ENCODE measurements at places on chromosomes 2 and 18. TPM values are rescaled to one million over a fixed set of nuclear protein-coding genes. Genes with fewer than 3 reads are reported as not detected.

The KLHL14 gene
- total RNA-seq, result not detected

The SLC4A3 gene
- total RNA-seq, result not detected

The FZD7 gene
- total RNA-seq, result 0.08 TPM

The RNF144A gene
- total RNA-seq, result 87.0 TPM

The CGREF1 gene
- total RNA-seq, result 0.61 TPM

The SERPINB3 gene
- not detected for total RNA-seq

The CRYGD gene
- not detected for total RNA-seq

The PLB1 gene
- 1.4 TPM for total RNA-seq

The STAM2 gene
- total RNA-seq, result 17.5 TPM

GRCh38 chr18:13436576-13436975 is 218.0 kb downstream of the LDLRAD4 start:
- peak; percentile 37 for DNase-seq
- H3K36me3 ChIP-seq, result no peaks in the 10 kb centered on the region
- H3K27ac ChIP-seq, result peak overlapping the region; percentile 93
- H3K4me1 ChIP-seq, result peaks cover 51% of the 10 kb centered on the region
- H3K4me3 ChIP-seq, result peak overlapping the region; percentile 34

DNA sequence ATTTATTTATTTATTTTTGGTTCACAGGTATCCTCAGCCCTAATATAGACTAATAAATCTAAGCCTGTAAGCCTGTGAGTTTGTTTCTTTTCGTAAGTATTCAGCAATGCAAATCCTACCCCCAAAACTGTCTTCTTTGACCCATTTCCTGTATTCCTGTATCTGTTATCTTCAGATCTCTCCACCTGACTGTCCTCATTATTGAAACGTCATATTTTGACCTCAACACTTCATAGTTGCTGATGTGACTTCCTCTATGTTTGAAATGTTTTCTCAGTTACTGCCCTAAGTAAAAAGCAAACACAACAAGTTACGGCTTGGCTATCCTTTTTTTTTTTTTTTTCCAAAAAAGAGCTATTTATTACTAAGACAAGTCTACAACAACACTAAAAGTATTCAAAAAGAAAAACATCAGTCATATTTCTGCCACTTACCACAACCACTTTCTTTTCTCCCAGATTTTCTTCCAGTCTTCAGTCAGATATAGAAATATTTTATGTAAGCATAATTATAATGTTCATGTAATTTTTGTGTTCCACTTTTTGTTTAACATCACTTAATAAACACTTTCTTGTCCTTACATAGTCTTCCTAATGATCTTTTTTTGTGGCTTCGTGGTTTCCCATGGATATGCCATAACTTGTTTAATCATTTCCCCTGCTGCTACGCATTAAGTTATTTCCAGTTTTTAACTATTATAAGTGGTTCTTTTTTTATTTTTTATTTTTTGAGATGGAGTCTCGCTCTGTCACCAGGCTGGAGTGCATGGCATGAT is 45.0 kb upstream of the EML4 start:
- peak overlapping the region; percentile 77 for H3K27ac ChIP-seq
- no peaks in the 10 kb centered on the region for H3K27me3 ChIP-seq
- peaks cover 62% of the 10 kb centered on the region for H3K4me1 ChIP-seq
- H3K36me3 ChIP-seq, result peaks cover 21% of the 10 kb centered on the region

DNA sequence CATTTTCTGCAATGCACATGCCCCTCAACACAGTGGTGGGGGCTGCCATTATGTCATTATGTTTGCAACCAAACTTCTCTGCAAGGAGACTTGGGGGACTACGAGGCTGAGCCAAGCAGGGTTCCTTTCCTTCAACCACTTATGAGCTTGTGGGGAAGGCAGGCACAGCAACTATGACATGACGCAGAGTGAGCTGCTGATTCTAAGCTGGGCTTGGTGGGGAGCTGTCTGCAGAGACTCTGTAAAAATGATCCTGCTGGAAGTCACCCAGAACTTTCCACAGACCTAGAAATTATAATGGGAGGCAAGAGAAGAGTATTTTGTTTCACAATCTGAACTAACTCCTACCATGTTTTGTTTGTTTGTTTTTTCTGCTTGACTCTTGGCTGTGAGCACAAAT is 55.6 kb downstream of the INPP5D start:
- peaks cover 47% of the 10 kb centered on the region for H3K36me3 ChIP-seq
- peaks cover 58% of the 10 kb centered on the region for H3K4me1 ChIP-seq
- H3K27me3 ChIP-seq, result no peaks in the 10 kb centered on the region

GRCh38 chr18:13895505-13896033 is 19.8 kb downstream of the MC2R start:
- H3K27ac ChIP-seq, result no peak overlapping the region
- DNase-seq, result no peak
- peaks cover 7% of the 10 kb centered on the region for H3K27me3 ChIP-seq
- H3K4me1 ChIP-seq, result no peaks in the 10 kb centered on the region

- H3K4me3 ChIP-seq, result no peak overlapping the region
- H3K36me3 ChIP-seq, result no peaks in the 10 kb centered on the region
- H3K4me1 ChIP-seq, result no peaks in the 10 kb centered on the region
- no peaks in the 10 kb centered on the region for H3K27me3 ChIP-seq
These were observed 535.2 kb downstream of the METTL4 start for GRCh38 chr18:2036086-2036485.

DNA sequence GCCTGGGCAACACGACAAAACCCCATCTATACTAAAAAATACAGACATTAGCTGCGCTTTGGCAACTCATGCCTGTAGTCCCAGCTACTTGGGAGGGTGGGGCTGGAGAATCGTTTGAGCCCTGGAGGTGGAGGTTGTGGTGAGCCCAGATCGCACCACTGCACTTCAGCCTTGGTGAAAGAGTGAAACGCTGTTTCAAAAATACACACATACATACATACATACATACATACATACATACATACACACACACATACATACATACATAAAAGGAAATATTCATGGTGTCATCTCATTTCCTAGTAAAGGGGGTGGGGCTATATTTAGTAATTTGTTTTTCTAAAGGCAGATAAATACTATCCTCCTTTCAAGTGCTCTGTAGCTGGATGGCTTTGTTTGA is 205.1 kb downstream of the PARD3B start:
- no peaks in the 10 kb centered on the region for H3K27me3 ChIP-seq
- H3K36me3 ChIP-seq, result no peaks in the 10 kb centered on the region

- H3K36me3 ChIP-seq, result no peaks in the 10 kb centered on the region
- H3K4me3 ChIP-seq, result no peak overlapping the region
- DNase-seq, result no peak
- H3K4me1 ChIP-seq, result no peaks in the 10 kb centered on the region
- no peak overlapping the region for H3K27ac ChIP-seq
These were observed 121.9 kb downstream of the PAX3 start for GRCh38 chr2:222176890-222177289.

GRCh38 chr2:100390001-100390940 is 27.2 kb downstream of the CHST10 start:
- H3K4me1 ChIP-seq, result no peaks in the 10 kb centered on the region
- H3K27ac ChIP-seq, result no peak overlapping the region
- DNase-seq, result no peak
- H3K36me3 ChIP-seq, result no peaks in the 10 kb centered on the region
- H3K27me3 ChIP-seq, result no peaks in the 10 kb centered on the region
- no peak overlapping the region for H3K4me3 ChIP-seq

DNA sequence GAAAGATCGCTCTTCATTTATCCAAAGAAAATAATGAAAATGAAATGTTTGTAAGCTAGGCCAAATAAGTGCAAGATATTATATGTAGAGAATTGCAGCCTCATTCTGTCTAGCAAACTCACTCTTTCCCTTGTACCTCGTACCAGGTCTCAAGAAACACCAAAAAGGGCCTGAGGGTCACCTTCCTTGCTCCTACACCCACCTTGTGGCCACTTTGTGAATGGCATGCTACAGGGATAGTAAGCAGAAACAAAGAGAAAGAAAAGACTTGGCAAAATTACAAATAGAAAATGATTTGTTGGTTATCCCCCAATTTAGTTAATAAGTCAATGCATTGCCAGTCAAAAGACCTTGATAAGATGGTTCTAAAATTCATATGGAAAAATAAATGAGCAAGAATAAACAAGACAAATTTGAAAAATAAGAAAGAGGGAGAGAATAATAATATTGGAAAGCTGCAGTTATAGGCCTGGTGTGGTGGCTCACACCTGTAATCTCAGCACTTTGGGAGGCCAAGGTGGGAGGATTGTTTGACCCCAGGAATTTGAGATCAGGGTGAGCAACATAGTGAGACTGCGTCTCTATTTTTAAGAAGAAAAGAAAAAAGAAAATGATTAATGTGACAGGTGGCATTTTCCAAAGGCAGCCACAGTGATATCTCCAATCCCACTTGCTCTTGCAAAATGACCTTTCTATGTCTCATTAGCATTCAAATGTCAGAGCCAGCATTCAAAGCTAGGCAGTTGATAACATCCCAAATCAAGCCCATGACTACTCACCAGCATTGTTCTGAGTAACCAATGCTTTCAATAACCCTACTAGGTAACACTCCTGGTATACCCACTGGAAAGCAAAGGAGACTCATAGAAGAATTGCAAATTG is 38.8 kb upstream of the BMP10 start:
- peak overlapping the region; percentile 5 for H3K27ac ChIP-seq
- no peaks in the 10 kb centered on the region for H3K36me3 ChIP-seq
- peaks cover 37% of the 10 kb centered on the region for H3K4me1 ChIP-seq
- H3K27me3 ChIP-seq, result no peaks in the 10 kb centered on the region

- H3K27me3 ChIP-seq, result no peaks in the 10 kb centered on the region
- H3K4me1 ChIP-seq, result no peaks in the 10 kb centered on the region
- H3K27ac ChIP-seq, result no peak overlapping the region
- no peaks in the 10 kb centered on the region for H3K36me3 ChIP-seq
These were observed 253.4 kb downstream of the ETAA1 start for GRCh38 chr2:67650291-67651133.

DNA sequence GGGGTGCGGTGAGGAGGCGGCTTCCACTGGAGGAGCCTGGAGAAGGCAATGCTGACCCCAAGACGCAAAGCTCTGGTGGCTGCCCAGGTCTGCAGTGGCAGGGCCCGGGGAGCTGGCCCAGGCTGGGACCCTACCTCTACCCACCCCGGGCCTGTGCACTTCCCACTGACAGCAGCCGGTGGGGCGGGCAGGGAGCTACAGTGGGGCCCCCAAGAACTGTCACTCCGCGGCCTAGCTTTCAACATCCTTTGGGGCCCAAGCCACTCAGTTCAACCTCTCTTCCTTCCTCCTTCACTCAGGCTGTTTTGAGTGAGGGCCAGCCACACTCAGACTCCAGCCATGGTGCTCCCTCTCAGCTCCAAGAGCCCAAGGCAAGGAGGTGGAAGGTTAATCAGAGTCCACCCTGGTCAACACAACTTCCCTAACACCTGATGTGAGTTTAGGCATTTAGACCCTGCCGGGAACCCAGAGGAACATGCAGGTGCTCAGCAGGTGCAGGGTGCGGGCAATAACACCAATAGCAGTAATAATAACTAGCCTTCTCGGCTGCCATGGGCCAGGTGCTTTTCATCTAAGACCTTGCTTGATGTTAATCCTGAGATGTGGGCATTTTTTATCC is 93.6 kb downstream of the ZFP36L2 start:
- peaks cover 96% of the 10 kb centered on the region for H3K4me1 ChIP-seq
- DNase-seq, result peak; percentile 73
- peak overlapping the region; percentile 100 for H3K27ac ChIP-seq
- H3K27me3 ChIP-seq, result no peaks in the 10 kb centered on the region
- H3K4me3 ChIP-seq, result peak overlapping the region; percentile 59

DNA sequence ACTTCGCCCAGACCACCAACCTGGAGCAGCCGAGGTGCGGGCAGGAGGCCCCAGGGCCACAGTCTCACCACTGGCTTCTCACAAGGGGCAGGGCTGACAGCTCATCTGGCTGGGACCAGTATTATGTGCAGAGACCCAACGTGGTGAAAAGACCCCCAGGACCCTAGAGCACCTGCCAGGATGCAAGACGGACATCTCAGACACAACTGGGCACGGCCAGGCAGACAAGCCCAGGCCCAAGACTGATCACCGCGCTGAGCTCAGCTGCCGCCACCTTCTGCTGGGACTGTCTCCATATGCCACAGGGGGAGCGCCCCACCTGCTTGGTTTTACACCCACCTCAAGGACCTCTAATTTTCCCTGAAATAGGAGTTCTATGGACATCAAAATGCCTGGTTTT is 23.2 kb downstream of the HDAC4 start:
- H3K4me3 ChIP-seq, result no peak overlapping the region
- H3K4me1 ChIP-seq, result peaks cover 21% of the 10 kb centered on the region
- H3K36me3 ChIP-seq, result no peaks in the 10 kb centered on the region
- no peaks in the 10 kb centered on the region for H3K27me3 ChIP-seq
- H3K27ac ChIP-seq, result no peak overlapping the region

DNA sequence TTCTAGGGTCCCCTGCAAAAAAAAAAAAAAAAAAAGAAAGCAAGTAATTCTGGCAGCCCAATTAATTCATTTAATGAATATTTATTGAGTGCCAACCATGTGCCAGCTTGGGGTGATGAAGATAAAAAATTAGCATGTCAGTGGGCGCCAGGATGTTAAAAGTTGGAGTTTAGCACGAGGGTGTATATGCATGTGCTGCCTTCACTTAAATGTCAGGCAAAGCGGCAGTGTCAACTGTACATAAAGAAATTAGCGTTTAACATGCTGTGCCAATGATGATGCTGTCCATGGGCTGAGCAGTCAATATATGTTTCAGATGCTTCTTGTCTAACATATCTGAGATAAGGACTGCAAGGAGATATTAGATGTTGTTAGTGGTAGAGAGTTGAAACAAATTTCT is 49.5 kb downstream of the ASAP2 start:
- no peak for DNase-seq
- H3K36me3 ChIP-seq, result no peaks in the 10 kb centered on the region
- H3K27ac ChIP-seq, result no peak overlapping the region
- peaks cover 3% of the 10 kb centered on the region for H3K27me3 ChIP-seq

DNA sequence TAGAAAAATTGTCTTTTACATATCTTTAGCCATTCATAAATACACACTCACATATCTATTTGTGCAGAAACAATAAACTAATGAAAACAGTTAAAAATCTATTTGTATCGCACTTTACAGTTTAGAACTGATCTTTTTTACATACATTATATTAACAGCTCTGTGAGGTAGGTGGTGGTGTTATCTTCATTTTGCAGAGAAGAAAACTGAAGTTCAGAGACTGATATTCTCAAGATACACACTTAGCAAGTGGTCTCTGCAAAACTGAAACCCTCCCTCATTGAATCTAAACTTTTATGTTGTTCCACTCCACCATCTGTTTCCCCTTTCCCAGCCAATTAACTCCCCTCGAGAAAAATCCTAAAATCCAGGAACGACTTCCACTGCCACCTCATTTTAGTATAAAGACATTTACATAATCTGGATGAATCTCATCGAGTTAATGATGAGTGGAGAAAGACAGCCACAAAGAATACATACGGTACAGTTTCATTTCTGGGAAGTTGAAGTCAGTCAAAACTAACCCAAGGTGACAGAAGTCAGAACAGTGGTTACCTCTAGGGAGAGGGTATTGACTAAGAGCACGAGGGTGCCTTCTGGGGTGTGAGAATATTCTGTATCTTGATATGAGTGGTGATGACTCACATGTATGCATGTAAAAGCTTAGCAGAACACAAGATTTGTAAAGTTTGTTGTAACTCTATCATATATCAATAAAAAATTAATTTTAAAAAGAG is 524.2 kb upstream of the TCF4 start:
- DNase-seq, result no peak
- H3K4me3 ChIP-seq, result no peak overlapping the region
- peaks cover 7% of the 10 kb centered on the region for H3K4me1 ChIP-seq
- H3K27ac ChIP-seq, result no peak overlapping the region
- H3K27me3 ChIP-seq, result no peaks in the 10 kb centered on the region

All from activated CD8-positive, alpha-beta T cell treated with anti-CD3 and anti-CD28 coated beads, Interleukin-2, amount 10 ng/mL, durations not matched to agents 7 days and 5 days (primary cell).